Neural progenitor cell (in vitro differentiated cells): ENCODE measurements at places on chromosomes 1 and 21.

GRCh38 chr1:43885279-43885801 lies 48.3 kb upstream of the ARTN start:
- peak; percentile 60 for DNase-seq

GRCh38 chr1:87812871-87813577 lies 484.3 kb downstream of the LMO4 start:
- no peak for DNase-seq

GRCh38 chr1:152112101-152112884 lies 3.0 kb downstream of the TCHH start:
- peak; percentile 5 for DNase-seq

DNA sequence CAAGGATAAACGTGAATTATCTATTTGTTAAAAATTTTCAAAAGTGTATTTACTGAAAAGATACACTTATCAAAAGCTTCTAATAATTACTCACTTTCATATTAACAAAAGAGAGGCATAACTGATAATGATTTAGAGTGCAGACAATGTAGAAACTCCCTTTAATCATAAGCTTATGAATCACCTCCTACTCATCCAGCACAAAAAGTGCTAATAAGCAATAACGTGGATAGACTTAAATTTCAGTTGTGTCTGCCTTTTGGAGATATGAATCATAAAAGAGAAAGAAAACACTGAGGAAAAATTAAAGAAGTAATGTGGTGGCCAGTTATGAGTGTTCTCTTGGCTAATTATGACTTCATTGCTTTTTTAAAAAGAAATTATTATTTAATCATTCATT lies 827.6 kb upstream of the B3GALT2 start:
- no peak for DNase-seq

- DNase-seq, result no peak
Observed at GRCh38 chr21:38351176-38351959, 94.6 kb downstream of the KCNJ15 start.

GRCh38 chr1:116513956-116514355 lies 56.9 kb downstream of the CD58 start:
- no peak for DNase-seq

DNA sequence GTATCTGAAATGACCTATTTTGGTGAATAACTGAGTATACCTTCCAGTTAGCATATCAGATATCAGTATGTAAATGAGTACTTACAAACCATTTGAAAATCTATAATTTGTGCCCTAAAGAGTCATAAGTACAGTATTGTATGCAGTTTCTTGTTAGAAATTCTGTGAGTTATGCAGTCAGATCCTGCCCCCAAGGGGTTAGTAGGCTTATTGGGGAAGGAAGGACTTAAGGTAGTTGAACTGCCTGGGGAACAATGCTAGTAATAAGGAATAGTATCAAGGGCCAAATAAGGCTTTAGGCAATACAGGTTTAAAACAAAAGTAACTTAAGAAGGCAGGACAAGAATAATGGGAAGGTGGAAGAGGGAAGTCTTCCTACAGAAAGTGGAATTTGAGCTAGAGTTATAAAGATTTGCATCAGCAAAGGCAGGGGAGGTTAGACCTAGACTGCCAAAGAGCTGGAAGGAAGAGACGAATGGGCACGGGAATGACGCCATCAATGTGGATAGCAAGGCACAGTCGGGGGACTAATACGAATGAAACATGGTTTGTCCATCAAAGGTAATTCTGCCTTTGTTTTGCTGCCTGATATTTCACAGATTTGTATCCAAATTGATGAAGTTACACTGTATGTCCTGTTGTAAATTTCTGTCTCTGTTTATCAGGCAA lies 182.9 kb upstream of the DPYD start:
- DNase-seq, result peak; percentile 5

GRCh38 chr1:244393604-244394176 lies 58.0 kb downstream of the ADSS2 start:
- no peak for DNase-seq

GRCh38 chr1:201955729-201956143 lies 433 bp downstream of the TIMM17A start:
- DNase-seq, result no peak

GRCh38 chr1:98049370-98050135 lies 128.7 kb upstream of the DPYD start:
- DNase-seq, result peak; percentile 64
